Activated CD4-positive, alpha-beta T cell treated with anti-CD3 and anti-CD28 coated beads for 4 hours (primary cell): ENCODE measurements at places on chromosomes 3 and 15.
A peak's percentile ranks its signal among the peaks of the same experiment; 100 is the strongest.

DNA sequence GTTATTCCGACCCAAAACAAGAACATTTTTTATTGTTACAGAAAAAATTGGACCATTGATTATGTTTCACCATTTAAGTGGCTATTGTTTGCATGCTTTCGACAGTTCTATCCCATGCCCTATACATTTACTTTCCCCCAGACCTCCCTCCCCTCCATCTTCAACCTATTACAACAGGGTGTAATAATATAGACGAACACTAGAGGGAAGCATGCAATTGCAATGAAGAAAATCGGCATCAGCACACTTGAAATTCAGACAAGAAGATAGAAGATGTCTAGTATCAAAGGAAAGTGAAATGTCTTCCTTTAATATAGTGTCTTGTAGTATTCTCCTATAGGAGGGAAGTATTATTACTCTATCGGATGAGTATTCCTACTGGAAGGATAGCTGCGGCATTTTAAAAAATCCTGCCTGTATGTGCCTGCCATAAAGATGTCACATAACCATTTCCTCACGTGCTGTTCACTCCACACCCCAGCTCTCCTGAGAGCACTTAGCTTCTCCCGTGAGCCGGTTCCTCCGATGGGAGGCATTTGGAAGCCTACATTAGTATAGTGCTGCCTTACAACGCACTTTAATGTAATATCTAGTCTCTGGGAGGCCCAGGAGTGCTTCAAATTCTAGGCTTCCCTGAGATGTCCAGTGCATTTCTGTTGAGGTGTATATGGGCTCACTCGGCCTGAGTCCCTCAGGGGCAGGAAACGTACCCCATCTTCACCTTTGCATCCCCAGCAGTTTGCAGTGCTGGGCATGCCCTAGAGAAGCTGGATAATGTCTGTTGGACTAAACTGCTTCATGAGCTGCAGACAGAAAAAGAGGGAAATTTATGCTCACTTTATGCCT lies 17.8 kb upstream of the ERICH6 start:
- DNase-seq = peak; percentile 19

GRCh38 chr3:133280586-133280985 lies 119.3 kb upstream of the BFSP2 start:
- DNase-seq = no peak

DNA sequence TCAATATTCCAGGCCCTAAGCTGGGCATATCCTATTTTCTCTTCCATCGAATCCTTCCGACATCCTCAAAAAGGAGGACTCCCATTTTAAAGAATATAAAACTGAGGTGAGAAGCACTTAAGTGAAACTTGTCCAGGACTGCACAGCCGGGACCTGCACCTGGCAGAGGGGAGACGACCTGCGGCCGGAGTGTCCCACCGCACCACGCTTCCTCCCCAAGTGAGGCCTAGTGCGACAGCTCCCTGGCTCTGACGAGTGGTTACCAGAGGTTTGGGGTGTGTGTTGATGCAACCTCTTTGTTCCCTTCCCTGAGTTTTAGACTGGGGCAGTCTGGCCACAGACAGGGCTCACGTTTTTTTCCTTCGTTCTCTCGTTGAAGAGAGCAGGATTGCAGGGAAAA lies 24.9 kb upstream of the ATP2B2 start:
- DNase-seq = no peak

DNA sequence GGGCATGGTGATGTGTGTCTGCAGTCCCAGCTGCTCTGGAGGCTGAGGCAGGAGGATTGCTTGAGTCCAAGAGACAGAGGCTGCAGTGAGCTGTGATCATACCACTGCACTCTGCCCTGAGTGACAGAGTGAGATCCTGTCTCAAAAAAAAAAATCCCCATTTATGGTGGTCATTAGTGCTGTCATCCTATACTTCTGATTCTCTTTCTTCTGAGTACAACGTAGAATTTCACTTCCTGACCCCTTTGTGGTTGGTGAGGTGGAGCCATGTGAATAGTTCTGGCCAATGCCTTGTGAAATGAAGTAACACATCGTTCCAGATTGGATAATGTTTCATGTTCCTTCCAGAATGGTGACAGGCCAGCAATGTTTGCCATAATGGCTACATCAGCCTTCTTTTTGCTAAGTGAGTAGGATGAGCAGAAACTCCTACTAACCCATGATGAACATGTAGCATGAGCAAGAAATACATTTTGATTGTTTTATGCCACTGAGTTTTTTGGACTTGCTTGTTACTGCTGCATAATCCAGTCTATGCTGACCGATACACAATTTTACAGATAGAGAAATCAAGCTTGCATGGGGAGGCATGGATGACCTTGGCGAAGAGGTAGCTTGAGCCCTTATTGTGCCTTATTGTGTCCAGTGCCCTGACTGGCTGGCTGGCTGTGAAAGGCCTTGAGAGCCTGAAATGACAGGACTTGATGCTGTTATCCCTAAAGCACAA lies 30.9 kb upstream of the TLE3 start:
- DNase-seq = no peak

- no peak for DNase-seq
Observed at GRCh38 chr3:8647137-8647985, 2.8 kb upstream of the SSUH2 start.
